ENCODE measurements at places on chromosomes 5 and 9.

GRCh38 chr5:140142856-140143255 is 17.1 kb downstream of the IGIP start:
- DNase-seq: no peak

- DNase-seq: no peak
Measured at GRCh38 chr5:63125862-63126261, 547.2 kb downstream of the LRRC70 start.

GRCh38 chr5:170751631-170752030 is 31.9 kb upstream of the GABRP start:
- DNase-seq: no peak

DNA sequence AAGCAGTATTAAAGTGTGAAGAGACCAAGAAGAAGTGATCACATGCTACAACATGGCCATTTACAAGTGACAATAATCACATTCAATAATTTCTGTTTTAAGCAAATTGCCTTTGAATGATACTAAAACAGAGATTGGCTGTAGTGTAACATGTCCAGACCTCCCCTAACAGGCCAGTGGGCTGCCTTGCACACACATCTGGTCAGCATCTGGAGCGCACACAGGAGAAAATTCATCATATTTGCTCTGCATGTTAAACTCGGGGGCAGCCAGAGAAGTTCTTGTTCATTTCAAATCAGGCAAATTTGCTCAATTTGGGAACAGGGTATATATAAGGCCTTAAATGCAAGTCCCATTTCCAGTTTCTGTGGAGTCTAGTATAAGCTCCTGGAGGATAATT is 111.1 kb upstream of the FBXL7 start:
- no peak for DNase-seq

GRCh38 chr5:76180814-76181805 is 97.9 kb downstream of the SV2C start:
- no peak for DNase-seq

- no peak for DNase-seq
Measured at GRCh38 chr5:54136516-54137440, 173.6 kb downstream of the ARL15 start.

DNA sequence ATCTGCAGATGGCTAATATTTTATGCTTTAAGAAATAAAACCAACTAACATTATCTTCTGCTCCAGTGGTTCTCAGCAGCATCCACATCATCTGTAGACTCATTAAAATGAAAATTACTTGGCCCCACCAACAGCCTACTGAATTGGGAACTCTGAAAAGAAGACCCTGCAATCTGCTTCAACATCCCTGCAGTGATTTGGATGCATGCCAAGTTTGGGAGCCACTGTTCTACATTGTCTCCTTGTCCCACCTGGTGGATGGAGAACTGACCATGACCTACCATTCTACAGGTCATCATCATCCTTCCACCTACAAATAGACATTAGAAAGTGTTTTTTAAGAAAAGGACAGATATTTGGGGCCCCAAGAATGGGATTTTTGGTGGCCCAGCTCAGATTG is 71.1 kb downstream of the ACER2 start:
- DNase-seq: no peak

- no peak for DNase-seq
Measured at GRCh38 chr5:133818869-133819600, 149.4 kb downstream of the C5orf15 start.

- no peak for DNase-seq
Measured at GRCh38 chr5:119473241-119473640, 20.9 kb downstream of the HSD17B4 start.

GRCh38 chr5:151205411-151205810 is 18.5 kb downstream of the CCDC69 start:
- DNase-seq: no peak

- DNase-seq: no peak
Measured at GRCh38 chr5:54313311-54314270, 3.2 kb upstream of the ARL15 start.

- DNase-seq: no peak
Measured at GRCh38 chr5:176747670-176748072, 62.7 kb upstream of the UNC5A start.

DNA sequence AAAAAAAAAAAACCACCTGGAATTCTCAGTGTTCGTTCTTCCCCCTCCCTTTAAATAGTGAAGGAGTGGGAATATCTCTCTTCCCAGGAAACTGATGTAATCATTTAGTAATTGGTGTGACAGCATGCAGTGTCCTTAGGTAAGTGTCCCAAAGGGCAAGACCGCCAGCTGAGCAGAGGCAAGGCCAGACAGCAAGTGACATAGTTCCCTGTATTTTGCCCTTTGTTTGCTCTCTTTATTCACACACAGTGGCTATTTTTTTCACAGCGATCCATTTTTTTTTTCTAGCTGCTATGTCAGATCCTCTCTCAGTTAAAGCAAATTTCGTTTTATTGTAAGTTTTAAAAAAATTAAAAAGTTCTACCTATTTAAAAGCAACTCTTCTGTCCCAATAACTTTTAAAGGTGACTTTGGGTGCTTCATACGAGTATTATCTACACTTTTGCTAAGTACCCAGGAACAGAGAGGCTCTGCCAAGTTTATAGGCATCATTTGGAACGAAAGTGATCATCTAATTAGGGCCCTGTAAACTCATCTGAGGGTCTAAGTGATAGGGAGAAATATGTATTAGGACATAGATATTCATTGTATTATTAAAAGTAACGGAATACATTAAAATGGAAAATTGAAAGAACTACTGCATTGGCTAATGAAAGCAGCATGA is 98.2 kb upstream of the ALDH1A1 start:
- no peak for DNase-seq

- DNase-seq: no peak
Measured at GRCh38 chr5:71932655-71933338, 174.5 kb upstream of the MAP1B start.

- DNase-seq: no peak
Measured at GRCh38 chr5:179772351-179772750, 21.4 kb upstream of the LTC4S start.

DNA sequence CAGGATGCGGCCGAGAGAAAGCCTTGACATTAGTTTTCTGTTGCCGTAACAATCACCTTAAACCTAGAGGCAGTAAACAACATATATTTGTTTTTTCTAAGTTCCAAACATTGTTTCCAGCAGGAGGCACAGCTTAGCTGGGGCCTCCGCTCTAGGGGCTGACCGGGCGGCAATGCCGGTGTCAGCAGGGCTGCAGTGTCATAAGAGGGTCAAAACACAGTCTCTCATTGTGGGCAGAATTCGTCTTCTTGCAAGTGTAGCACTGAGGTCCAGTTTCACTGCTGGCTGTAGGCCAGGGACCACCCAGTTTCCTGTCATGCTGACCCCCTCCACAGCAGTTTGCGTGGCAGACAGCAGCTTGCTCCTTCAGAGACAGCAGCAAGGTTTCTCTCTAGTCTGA is 186.2 kb downstream of the PJA2 start:
- DNase-seq: no peak

- DNase-seq: no peak
Measured at GRCh38 chr5:159965031-159965837, 43.7 kb upstream of the TTC1 start.

- DNase-seq: no peak
Measured at GRCh38 chr9:119009249-119009648, 360.0 kb downstream of the BRINP1 start.

DNA sequence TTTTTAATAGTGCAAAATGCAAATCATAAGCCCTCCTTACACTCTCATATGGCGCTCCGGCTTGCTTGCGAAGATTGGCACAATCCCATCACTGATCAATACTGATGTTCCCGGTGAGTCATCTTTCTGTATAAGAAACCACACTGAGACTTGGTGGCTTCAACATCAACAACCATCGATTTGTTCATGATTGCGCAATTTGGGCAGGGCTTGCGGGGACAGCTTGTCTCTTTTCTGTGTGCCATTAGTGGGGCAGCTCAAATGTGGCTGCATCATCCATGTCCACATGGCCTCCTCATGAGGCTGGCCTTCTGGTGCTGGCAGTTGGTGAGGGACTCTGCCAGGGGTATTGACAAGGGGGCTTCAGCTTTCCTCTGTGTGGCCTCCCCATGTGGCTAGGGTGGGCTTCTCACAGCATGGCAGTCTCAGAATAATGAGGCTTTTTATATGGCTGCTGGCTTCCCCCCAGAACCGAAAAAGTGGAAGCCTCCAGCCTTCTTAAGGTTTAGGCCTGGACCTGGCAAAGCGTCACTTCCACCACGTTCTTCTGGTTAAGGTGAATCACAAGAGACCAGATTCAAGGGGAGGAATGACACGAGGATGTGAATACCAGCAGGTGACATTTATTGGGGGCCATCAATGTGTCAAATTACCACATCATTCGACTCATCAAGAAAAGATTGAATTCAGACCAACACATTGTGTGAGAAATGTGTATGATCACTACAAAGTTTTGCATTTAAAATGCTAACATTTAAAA is 79.5 kb upstream of the NFIL3 start:
- no peak for DNase-seq

DNA sequence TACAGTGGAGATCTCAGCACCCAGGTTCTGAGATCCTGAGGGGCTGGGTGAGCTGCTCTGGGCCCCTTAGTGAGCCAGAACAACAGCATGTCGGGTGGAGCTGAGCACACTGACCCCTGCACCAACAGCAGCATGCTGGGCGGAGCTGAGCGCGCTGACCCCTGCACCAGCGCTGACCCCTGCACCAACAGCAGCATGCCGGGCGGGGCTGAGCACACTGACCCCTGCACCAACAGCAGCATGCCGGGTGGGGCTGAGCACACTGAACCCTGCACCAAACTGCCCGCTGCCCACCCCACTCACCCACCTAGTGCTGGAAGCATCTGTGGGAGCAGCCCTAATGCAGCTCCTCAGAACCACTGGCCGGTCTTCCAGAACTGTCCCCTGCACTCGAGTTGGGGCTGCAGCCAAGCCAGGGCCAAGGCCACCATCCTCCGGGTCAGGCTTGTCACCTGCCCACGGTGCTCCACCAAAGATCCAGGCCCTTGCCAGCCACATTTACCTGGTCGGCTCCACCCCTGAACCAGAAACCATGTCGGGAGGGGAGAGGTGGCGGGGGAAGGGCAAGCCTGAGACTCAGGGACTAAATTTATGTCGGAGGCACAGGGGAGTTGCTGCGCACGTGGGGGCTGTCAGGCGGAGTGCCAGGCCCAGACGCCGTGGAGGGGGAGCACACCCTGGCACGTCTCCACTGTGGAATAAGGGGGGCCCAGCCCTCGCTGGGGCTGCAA is 80.3 kb downstream of the ADAMTS2 start:
- DNase-seq: no peak
